ENCODE measurements at places on chromosomes 12 and 14.

GRCh38 chr12:93027041-93027440 is 97.9 kb upstream of the EEA1 start:
- H3K4me3 ChIP-seq, result no peak overlapping the region
- DNase-seq, result no peak
- H3K27ac ChIP-seq, result no peak overlapping the region
- no peaks in the 10 kb centered on the region for H3K36me3 ChIP-seq
- H3K4me1 ChIP-seq, result no peaks in the 10 kb centered on the region

- H3K27me3 ChIP-seq, result no peaks in the 10 kb centered on the region
- peaks cover 6% of the 10 kb centered on the region for H3K4me1 ChIP-seq
- peak; percentile 56 for DNase-seq
- H3K27ac ChIP-seq, result no peak overlapping the region
- H3K4me3 ChIP-seq, result no peak overlapping the region
These were observed 1.9 kb downstream of the SERPINA11 start for GRCh38 chr14:94450722-94451090.

DNA sequence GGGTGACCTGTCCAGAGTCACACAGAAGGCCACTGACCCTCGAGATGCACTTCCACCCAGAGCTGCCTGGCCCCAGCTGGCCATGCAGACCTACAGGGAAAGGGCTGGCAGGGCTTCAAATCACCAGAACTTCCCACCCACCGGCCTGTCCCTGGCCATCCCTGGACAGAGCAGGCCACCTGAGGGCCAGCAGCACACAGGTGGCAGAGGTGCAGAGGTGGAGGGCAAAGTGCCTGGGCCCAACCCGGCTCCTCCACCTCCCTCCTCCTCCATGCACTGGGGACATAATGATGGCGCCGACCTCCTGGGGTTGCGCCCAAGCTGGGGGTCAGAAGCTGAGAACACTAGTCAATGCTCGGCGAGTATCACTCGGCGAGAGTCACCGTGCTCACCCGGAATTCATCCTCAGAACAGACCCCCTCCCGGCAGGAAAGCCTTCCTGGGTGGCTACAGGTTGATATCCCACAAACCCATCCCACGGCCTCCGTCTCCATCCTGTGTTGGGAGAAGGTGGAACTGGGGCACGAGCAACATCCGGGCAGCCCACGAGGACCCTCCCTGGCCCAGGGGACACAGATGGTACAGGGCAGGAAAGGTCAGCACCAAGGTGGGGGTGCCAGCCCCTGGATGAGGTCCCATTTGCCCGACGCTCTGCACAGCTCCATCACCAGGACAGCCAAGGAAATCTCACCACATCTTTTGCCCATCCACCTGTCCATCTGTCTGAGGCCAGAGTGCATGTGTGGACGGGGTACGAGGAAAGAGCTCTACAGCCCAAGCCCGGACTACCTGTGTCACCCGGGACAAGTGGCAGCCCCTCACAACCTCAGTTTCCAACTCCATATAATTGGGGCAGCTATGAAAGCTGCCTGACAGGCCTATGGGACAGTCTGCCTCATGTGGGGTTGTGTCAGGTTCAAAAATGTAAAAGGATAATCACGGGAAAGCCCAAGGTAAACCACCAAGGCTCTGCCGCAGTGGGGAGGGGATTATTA is 10.8 kb downstream of the BEGAIN start:
- H3K4me1 ChIP-seq, result no peaks in the 10 kb centered on the region
- no peaks in the 10 kb centered on the region for H3K27me3 ChIP-seq
- no peaks in the 10 kb centered on the region for H3K36me3 ChIP-seq
- no peak overlapping the region for H3K27ac ChIP-seq

- no peak for DNase-seq
- peak overlapping the region; percentile 96 for H3K27ac ChIP-seq
- no peaks in the 10 kb centered on the region for H3K36me3 ChIP-seq
- H3K4me1 ChIP-seq, result peaks cover 25% of the 10 kb centered on the region
- peak overlapping the region; percentile 82 for H3K4me3 ChIP-seq
- no peaks in the 10 kb centered on the region for H3K27me3 ChIP-seq
These were observed 393 bp upstream of the DCAF5 start for GRCh38 chr14:69153152-69153872.
